ENCODE measurements at places on chromosomes 7 and 10. TPM values are rescaled to one million over a fixed set of nuclear protein-coding genes. Genes with fewer than 3 reads are reported as not detected.

- no peak for DNase-seq
- no peaks in the 10 kb centered on the region for H3K4me1 ChIP-seq
- no peak overlapping the region for H3K4me3 ChIP-seq
- no peaks in the 10 kb centered on the region for H3K36me3 ChIP-seq
- no peaks in the 10 kb centered on the region for H3K27me3 ChIP-seq
Measured at GRCh38 chr10:76729841-76730487, 907.6 kb downstream of the KCNMA1 start.

DNA sequence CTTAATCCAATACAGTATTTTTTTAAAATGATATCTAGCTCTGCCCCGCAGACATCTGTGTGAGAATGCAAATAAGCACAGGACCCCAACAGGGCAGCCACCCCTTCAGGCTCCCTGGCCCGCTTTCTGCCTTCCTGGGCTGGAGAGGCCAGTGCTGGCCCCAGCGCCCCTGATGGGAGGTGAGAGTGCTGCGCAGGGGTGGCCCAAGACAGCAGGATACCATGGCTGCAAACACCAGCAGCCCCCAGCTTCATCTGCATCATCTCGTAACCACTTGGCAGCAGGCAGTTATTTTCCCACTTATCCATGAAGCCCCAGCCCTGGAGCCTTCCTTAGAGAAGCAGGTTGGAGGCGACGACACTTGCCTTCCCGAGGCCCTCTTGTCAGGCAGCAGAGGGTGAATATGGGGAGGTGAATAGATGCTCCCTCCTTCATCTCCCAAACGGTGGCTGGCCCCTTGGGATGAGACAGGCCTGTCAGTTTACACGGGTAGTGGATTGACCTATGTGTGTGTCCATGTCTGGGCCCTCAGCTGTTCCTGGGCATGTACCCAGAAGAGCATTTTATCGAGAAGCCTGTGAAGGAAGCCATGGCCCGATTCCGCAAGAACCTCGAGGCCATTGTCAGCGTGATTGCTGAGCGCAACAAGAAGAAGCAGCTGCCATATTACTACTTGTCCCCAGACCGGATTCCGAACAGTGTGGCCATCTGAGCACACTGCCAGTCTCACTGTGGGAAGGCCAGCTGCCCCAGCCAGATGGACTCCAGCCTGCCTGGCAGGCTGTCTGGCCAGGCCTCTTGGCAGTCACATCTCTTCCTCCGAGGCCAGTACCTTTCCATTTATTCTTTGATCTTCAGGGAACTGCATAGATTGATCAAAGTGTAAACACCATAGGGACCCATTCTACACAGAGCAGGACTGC lies 71.2 kb downstream of the ALOX5 start:
- H3K27me3 ChIP-seq = peaks cover 2% of the 10 kb centered on the region
- H3K36me3 ChIP-seq = no peaks in the 10 kb centered on the region
- H3K4me3 ChIP-seq = no peak overlapping the region

DNA sequence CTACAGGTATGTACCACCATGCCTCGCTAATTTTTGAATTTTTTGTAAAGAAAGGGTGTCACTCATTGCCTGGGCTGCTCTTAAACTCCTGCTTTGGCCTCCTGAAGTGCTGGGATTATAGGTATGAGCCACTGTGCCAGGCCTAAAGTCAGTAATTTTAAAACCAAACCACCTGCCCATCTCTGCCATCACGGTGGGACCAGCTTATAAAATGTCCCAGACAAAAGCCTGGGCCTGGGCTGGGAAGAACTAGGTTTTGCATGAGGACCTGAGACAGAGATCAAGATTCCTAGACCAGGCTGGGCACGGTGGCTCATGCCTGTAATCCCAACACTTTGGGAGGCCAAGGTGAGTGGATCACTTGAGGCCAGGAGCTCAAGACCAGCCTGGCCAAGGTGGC lies 395.6 kb downstream of the CALN1 start:
- no peak overlapping the region for H3K27ac ChIP-seq
- no peaks in the 10 kb centered on the region for H3K27me3 ChIP-seq
- H3K36me3 ChIP-seq = no peaks in the 10 kb centered on the region
- no peaks in the 10 kb centered on the region for H3K4me1 ChIP-seq

- H3K4me3 ChIP-seq = peak overlapping the region; percentile 95
- DNase-seq = peak; percentile 63
- peaks cover 22% of the 10 kb centered on the region for H3K36me3 ChIP-seq
- no peaks in the 10 kb centered on the region for H3K27me3 ChIP-seq
Measured at GRCh38 chr7:131106681-131107336, 220.9 kb upstream of the MKLN1 start.

DNA sequence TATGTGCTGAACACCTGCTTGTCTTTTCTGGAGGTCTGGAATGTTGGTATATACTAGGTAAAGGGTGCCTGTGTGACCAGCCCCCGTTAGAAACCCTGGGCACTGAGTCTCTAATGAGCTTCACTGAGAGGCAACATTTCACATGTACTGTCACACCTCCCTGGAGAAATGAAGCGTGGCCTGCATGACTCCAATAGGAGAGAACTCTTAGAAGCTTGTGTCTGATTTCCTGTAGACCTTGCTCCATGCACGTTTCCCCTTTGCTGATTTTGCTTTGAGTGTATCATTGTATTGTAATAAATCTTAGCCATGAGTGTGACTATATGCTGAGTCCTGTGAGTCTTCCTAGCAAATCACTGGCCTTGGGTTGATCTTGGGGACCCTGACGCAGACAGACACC lies 82.8 kb downstream of the PPP1R3C start:
- DNase-seq = no peak
- H3K4me1 ChIP-seq = no peaks in the 10 kb centered on the region
- no peaks in the 10 kb centered on the region for H3K36me3 ChIP-seq
- no peak overlapping the region for H3K4me3 ChIP-seq
- peaks cover 6% of the 10 kb centered on the region for H3K27me3 ChIP-seq
- no peak overlapping the region for H3K27ac ChIP-seq

DNA sequence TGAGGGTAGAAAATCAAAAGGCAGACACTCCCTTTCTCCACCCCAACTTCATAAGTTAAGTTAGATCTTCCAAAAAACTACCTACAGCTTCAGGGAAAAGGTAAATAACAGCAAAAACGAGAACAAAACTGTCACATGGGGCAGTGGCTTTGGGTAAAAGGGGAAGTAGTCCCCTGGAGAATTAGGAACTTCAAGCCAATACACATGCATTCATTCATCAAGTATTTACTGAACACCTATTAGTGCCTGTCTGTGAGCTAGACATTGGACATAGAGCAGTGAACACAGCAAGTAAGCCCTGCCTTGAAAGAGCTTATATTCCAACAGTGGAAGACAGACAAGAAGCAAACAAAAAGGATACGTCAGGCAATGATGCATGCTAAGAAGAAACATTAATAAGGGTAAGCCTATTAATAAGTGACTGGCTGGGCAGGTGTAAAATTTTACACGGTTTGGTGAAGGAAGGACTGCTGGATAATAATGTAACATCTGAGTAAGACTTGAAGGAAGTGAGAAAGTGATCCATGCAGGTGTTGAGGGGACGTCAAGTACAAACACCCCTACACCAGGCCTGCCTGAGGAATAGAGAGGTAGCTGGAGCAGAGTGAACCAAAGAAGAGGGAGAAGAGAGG lies 69.6 kb upstream of the RAPGEF5 start:
- H3K4me1 ChIP-seq = no peaks in the 10 kb centered on the region
- H3K27ac ChIP-seq = no peak overlapping the region
- H3K36me3 ChIP-seq = no peaks in the 10 kb centered on the region
- no peak for DNase-seq

GRCh38 chr10:89470628-89471027 lies 56.3 kb downstream of the IFIT5 start:
- H3K4me3 ChIP-seq = no peak overlapping the region
- DNase-seq = no peak
- H3K27ac ChIP-seq = no peak overlapping the region

The CALML5 gene
- not detected for total RNA-seq

The BPGM gene
- total RNA-seq = 17.5 TPM
